HFF-Myc (cell line): ENCODE measurements at places on chromosomes 7 and 10.
A peak's percentile ranks its signal among the peaks of the same experiment; 100 is the strongest.

DNA sequence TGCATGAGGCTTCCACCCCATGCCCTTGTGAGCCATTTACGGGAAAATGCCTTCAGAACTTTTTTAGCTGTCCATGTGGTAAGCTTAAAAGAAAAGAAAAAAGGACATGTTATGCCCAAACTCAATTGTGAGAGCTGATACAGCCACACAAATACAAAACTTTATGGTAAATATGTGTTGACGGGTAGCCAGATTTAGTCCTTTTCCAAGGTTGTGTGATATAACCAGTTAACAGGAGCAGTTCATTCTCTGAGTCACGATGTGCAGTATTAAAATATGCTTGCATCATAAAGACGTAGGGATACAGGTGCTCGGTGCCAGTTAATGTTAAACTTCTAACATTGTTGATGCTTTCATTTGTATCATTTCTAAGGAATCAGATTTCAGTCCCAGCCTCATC is 350.4 kb downstream of the DNAJB6 start:
- DNase-seq: no peak

GRCh38 chr10:68111584-68111983 is 2.3 kb downstream of the MYPN start:
- DNase-seq: no peak

GRCh38 chr7:101973130-101973529 is 155.7 kb downstream of the CUX1 start:
- DNase-seq: no peak

DNA sequence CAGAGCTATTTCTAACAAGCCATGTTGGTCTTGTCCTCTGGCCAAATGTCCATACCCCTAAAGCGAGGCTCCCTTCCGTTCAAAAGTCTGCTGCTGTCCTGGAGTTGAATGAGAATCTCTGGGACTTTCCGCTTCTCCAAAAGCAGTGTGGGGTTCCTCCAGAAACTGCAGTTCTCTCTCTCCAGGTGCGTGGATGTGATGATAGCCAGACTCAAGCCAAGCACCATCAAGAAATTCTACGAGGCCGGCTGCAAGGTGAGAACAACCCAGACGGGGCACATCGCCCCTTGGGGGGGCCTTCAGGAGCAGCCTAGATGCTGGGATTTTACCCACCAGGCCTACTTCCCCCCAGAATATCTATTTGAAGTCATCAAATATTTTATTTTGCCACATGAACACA is 26.5 kb downstream of the BTBD16 start:
- DNase-seq: no peak

DNA sequence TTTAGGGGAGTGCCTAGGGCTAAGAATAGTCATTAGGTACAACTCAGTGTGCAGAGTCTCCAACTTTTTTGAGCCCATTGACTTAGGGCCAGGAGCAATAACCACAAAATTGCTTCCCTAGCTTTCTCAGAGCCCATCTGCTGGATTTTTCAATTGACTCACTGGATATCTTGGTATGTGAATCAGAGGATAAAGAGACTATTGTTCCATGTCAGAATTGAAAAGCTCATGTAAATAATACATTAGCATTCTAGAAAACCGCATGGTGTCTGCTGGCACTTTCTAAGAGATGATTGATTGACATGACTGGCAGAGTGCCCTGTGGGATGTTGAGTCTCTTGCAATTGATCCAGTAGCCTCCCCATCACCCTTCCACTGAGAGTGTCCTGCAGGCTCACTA is 246.2 kb downstream of the CCDC7 start:
- DNase-seq: no peak

DNA sequence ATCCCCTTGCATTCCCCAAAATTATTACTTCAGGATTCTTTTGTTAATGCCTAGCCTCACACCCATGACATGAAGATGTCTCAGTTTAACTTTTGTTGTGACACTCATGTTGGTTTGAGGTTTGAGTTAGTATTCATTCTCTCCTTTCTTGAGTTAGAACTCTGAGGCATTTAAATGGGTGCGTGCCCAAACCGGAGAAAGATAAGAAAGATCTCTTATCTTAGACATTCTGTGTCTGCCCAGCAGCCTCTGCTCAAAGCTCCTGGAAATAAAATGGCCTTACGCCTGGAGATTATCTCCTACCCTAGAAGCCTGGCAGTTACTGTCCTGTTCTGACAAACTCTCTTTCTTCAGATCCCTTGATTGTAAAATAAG is 26.3 kb downstream of the WBP1L start:
- no peak for DNase-seq

GRCh38 chr7:47318395-47319182 is 263.3 kb downstream of the TNS3 start:
- DNase-seq: no peak

DNA sequence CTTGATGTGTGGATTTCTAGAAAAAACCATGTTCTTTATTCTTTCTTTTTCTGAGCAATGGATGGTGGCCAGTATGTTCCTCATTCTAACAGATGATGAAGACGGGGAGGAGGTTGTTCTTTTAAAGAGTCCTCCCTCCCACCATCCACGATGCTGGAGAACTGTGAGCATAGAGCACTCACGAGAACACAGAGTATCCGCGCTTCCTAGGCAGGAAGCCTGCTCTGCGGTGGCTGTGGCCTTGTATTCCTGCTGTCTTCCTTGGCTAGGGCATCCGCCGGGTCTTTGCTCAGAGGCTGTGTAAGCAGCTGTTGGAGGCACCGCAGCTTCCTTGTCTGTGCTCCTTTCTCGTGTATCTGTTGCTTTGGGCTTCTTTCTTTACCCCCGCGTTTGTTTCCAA is 214.2 kb downstream of the CCDC3 start:
- DNase-seq: no peak

DNA sequence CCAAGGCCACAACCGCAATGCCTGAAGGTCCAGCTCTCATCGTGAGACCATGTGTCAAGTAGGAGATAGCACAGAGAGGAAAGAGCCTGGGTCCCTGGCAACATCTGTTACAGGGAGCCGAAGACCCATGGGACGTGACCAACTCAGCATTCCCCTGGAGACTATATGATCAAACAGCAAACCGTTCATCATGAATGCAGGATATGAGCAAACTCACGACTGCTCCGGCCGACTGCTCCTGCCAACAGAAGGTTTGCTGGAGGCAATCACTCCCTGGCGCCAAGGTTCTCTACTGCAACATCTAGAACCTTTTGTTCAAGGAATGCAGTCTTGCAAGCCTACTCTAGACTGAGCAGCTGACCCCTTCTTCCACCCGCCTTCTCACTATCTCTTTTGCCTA is 114.3 kb downstream of the ALOX5 start:
- no peak for DNase-seq

DNA sequence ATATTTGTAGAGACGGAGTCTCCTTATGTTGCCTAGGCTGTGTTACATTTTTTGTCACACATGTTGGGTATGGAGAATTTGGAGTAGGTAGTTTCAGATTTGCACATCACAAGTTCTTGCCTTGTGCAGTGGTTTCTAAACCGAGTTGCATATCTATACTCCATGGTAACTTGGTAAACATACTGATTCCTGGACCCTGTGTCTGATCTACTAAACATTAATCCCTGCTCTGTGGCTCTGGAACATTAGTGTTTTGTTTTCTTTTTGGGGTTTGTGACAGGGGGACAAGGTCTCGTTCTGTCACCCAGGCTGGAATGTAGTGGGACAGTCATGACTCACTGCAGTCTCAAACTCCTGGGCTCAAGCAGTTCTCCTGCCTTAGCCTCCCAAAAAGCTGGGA is 24.7 kb downstream of the AUTS2 start:
- DNase-seq: no peak

DNA sequence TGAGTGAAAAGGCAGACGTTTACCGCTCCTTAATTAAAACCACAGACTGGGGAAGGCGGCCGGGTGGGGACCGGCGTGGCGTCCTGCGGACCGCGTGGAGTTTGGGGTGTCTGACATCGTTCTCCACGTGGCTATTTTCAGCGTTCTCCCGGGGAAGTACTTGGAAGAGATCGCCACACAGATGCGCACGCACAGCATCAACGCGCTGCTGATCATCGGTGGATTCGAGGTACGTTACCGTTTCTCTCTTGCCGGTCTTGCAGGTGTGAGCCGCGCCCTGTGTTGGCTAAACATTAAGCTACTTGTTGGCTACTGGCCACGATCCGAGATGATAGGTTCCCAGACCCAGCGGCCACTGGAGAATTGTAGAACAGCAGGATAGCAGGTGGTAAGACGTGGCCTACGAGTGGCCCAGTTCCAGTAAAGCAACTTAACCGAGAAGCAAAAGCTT is 51.3 kb downstream of the PFKP start:
- no peak for DNase-seq

- DNase-seq: no peak
These were observed 1096.9 kb upstream of the POT1 start for GRCh38 chr7:126026421-126027088.

GRCh38 chr10:114654822-114655575 is 3.1 kb downstream of the ABLIM1 start:
- DNase-seq: no peak

DNA sequence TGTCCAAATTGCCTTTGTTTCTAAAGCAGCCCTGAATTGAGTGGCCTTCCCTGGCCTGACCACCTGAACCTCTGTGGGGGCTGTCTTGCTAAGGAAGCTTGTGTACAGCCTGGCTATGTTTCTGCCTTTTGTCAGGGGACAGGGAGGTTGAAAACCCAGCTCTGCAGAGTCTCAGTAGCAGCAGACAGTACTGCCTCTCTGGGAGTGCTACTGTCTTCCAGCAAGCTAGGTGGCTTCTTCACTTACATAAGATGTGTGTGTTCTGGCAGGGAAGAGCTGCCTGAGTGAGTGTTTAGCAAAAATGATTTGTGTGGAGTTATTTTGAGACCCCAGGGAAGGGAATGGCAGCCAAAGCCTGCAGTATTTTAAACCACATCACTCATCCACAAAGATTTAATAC is 57.4 kb downstream of the LRRC4 start:
- no peak for DNase-seq

DNA sequence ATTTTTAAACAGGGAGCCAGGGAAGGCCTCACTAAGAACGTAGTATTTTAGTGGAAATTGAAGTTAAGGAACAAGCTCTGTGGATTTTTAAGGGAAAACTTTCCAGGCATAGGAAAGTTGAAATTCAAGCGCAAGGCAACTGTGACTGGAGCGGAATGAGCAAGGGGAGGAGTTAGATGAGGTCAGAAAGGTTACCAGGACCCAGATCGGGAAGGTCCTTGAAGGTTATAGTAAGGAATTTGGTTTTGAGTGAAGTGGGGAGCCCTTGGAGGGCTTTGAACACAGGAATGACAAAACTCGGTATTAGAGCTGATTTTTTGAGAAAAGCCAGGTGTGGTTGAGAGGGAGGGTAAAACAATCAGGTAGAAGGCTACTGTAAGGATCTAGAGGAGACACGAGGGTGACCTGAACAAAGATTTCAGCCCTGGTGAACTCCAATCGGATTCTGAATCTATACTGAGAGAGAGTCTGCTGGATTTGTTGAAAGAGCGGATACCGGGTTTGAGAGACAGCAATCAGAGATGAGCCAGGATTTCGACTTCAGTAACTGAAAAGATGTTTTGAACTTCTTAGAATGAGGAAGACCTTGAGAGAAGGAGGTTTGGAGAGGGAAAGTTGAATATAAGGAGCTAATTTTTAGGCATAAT is 1013.9 kb downstream of the NRG3 start:
- DNase-seq: no peak

GRCh38 chr10:116151076-116151475 is 121.9 kb downstream of the GFRA1 start:
- no peak for DNase-seq

DNA sequence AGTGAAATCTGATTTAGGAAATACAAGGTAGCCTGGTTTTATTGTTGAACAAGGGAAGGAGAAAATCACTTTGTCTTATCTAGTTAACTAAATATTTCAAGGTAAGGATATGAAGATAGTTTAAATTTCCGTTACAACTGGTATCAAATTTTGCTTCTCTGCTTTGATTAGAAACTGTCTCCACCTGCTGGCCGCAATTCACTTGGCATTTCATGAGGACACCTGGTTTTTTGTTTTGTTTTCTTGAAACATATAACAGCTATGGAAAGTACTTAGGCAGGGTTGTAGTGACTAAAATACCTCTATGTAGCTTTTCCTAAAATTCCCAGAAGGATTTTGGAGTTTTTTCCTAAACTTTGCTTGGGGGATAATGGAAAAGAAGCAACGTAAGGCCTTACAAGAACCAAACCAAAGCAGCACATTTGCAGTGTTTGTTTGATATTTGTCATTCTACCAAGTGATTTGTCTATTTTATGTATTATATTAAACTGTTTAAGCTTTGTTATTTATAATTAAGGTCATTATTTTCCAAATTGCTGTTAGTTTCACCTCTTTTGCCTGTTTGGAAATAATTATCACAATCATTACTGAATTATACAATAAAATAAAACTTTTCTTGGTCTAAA is 73.6 kb downstream of the AHCYL2 start:
- DNase-seq: peak; percentile 9

- DNase-seq: no peak
These were observed 242.0 kb downstream of the BICC1 start for GRCh38 chr10:58754469-58755339.

GRCh38 chr10:122164023-122164601 is 107.0 kb upstream of the BTBD16 start:
- DNase-seq: no peak

GRCh38 chr7:38673795-38674194 is 42.6 kb upstream of the AMPH start:
- peak; percentile 70 for DNase-seq

DNA sequence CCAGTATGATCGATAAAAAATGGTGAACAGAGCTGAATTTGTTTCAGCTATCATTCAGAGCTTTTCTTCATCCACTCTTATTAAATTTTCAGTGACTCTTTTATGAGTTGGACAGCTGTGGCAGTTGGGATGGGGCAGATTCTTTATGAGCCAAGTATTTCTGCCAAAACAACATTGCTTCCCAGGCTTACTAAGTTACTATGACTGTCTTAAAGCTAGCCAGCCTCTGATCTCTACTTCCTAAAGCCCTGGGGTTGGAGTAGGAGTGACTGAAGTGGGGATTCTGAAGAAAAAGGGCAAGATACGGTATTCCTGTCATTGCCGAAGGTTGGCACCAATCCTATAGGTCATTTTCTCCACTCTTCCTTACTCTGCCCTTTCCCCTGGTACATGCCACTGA is 12.7 kb downstream of the RPP30 start:
- DNase-seq: no peak

- no peak for DNase-seq
These were observed 123.8 kb downstream of the TFEC start for GRCh38 chr7:115906731-115907130.

DNA sequence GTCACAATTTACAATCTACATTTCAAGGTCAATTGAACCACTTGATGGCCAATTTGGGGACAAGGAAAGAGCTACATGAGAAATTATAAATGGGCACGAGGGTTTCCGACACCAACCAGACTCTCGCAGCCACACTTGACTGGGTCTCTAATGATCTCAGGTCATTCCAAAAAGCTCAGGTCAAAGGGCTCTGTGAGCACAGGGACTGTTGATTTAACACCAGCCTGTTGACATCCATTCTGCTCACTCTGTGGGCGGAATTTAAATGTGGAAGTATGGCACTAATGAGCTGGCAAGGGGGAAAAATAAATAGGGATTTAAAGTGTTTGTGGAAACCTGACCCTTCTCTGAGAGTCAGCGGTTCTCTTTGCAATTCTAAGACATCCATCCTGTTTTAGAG is 810.7 kb upstream of the AUTS2 start:
- DNase-seq: no peak
